ENCODE measurements at places on chromosomes 7 and 10.

DNA sequence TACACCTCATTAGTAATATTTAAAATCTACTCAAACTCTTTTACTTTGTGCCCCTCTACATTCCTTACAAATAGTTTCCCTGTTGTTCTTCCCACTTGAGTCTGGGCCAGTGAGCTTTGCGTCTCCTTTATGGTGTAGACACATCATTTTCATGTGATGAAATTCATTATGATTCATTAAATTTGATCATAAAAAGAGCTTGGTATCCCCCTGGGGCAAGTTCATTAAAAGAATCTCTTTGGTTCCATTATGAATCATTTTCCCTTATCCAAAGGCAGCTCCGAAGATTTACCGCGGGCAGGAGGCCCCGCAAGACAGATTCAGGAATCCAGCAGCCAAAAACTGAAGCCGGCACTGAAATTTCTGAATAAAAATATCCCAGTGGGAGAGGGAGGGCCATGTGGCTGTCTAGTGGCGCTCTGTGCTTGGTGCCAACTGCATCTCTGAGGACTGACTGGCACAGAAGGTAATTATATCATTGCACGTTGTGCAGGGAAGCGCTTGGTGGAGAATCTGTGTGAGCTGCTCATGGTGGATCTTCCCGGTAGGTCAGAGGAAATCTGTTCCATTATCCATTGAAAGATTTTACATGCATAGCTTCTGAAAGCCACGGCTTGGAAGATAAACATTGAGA lies 151.4 kb upstream of the PITRM1 start:
- DNase-seq, result no peak

DNA sequence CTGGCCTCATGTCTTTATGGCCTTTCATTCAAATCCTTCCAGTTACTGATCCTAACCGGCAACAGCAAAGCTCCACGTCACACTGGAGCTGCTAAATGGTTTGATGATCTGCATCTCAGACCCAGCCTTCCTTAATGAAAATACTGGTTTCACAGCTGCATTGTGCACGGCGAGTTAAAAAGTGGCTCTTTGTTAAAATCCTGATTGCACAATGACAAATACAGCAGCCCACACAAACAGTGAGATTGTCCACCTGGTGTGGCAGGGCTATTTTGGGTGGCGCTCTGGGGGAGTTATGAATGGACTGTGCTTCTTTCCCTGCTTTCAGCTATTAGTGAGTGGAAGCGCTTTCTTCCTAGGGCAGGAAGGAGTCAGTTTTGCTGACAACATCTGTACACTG lies 63.4 kb upstream of the C1QL3 start:
- DNase-seq, result no peak

GRCh38 chr10:83122336-83122735 lies 1017.0 kb upstream of the GHITM start:
- DNase-seq, result no peak

DNA sequence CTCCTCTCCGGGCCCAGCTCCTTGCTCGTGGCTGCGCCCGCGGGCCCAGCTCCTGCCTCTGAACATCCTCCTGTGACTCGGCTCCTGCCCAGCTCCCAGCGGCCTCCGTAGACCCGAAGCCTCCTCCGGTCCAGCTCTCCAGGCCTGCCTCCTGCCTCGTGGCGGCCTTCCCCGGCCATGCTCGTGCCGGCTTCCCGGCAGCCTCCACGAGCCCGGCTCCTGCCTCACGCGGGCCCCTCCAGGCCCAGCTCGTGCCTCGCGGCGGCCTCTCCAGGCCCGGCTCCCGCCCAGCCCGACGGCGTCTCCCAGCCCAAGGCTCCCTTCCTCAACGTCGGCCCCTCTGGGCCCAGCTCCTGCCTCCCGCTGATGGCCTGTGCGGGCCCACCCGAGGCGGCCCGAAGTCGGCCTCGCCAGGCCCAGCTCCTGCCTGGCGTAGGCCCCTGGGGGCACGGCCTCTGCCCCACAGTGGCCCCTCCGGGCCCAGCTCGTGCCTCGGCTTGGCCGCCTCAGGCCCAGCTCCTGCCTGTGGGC lies 16.9 kb upstream of the TMEM248 start:
- DNase-seq, result no peak

DNA sequence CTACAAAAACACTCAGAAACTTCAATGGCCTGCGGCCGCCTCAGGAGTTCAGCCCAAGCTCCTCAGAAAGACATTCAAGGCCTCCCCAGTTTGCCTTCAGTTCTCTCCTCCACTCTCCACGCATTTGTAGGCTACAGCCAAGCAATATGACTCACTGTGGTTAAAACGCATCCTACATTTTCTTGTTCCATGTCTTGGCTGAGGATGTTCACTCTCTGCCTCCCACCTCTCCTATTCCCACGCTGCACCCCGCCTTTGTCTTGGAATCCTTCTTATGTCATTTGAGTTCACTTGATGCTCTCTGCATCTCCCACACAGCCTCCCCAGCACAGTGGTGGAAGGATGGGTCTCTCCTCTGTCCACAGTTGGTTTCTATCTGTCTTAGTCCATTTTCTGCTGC lies 184.8 kb downstream of the NPSR1 start:
- DNase-seq, result no peak

GRCh38 chr7:92653136-92653535 lies 62.9 kb upstream of the FAM133B start:
- no peak for DNase-seq

GRCh38 chr10:125562737-125563136 lies 120.2 kb downstream of the TEX36 start:
- DNase-seq, result no peak

DNA sequence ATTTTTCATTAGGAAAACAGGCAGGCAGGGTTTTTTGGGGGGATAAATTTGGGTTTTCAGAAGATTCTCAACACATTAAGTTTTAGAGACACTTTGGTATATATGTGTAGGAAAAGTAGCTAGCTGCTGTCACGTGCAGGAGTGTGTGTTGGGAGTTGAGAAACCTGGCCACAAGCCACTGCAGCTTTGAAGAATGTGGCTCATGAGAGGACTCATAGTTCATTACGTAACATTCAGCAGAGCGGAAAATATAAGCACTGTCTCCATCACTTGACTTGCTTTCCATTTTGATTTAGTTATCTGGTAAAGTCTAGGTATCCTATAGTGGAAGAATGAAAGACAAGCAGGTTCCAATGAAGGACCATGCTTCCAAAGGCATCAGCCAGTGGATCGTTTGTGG lies 31.2 kb downstream of the SMNDC1 start:
- no peak for DNase-seq

DNA sequence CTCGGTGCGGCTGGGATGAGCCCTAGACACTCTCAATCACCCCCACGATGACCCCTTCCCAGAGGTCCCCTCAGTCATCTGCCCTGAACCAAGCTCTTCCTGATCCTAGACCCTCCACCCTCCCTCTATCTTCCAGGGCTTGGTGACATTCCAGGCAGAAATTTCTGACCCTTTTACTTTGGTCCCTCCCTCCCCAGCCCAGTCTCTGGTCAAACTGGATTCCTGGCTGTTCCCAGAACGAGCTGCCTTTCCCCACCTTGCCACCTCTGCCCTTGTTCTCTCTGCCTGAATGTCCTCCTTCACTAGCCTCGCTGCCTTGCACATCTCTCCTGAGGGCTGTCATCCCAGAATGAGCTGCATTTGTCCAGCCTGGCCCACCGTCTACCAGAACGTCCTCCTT lies 1.3 kb upstream of the CLDN4 start:
- no peak for DNase-seq

DNA sequence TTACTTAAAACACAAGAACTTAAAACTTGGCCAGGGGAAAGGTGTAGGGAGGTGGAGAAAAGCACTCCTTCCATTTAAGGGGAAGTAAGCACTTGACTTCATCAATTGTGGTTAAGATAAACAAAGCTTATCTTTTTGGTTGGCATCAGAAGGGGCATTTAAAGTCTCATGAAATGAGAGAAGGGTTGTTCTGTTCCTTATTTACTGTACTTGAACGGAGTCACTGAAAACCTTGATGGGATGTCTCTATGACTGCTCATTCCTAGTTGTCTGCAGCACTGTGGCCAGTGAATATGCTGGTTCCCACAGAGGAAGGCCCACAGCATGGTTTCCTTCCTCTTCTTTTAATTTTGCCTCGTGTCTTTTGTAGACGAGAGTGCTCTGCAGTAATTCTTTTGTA lies 229.3 kb downstream of the AUTS2 start:
- no peak for DNase-seq

DNA sequence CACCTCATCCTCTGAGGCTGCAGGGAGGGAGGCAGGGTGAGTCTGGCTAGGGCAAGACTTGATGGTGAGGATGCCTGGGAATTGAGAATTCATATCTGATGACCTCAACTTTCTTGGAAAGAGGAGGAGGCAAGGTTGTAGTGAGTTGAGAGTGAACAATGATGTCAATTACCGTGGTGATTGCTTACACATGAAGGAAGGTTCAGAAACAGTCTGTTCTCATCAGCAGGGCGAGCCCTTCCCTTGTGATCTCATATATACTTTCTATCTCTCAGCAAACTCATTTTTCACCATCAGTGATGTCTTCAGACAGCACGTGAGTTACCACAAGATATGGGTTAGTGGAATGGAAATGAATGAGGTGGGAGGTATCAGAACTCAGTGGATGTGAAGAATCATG lies 20.1 kb upstream of the COL13A1 start:
- DNase-seq, result no peak

- DNase-seq, result no peak
These were observed 83.5 kb upstream of the SH2B2 start for GRCh38 chr7:102203218-102203617.

DNA sequence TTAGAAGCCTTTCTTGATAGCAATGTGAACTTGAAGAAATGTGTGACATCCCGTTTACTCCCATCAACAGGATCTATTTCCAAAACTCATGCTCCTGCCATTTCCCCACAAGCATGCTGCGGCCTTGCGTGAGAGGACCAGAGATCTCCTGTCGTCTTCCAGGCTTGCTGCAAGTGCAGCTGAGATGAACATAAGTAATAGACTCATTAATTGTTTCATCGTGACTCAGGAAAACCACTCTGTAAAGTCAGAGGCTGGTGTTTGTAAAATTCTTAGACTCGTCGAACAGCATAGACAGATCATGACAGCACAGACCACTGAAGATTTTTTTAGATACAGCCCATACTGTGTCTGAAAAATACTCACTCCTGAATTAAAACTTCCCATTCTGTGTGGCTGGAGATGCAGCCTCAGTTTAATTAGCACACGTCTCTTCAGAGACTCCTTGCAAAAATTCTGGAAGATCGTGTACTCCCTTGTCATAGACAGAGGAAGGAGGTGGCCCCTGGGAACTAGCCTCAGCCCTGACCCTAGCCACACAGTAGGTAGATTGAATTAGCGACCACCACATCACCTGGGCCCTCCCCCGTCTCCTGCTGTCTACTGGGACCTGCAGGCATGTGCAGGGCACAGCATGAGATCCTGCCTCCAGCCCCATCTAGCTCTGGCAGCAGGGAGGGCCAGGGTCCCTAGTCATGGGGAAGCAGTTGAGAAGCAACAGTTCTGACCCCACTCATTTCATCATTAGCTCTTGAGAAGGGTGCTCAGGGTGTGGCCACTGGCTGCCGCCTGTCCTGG lies 226.0 kb downstream of the CELF2 start:
- DNase-seq, result no peak

- no peak for DNase-seq
These were observed 143.1 kb upstream of the LRRTM3 start for GRCh38 chr10:66782776-66783175.

DNA sequence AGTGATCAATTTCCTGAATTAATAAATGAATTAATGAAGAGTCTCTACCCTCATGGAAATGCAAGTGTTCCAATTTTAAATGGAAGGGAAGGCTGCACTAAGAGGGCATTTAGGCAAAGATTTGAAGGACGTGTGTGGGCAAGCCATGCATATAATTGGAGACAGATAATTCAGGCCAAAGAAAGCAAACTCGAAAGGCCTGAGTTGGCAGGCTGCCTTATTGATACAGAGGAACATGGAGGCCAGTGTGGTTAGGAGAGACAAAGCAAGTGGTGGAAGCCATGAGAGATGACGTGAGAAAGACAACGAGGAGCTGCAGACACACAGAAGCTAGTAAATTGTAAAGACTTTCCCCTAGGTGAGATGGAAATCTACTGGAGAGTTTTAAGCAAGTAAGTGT lies 15.4 kb upstream of the PCLO start:
- no peak for DNase-seq

GRCh38 chr7:4725850-4726450 lies 43.9 kb downstream of the FOXK1 start:
- DNase-seq, result no peak

GRCh38 chr7:92988051-92988450 lies 129.7 kb downstream of the SAMD9 start:
- no peak for DNase-seq

DNA sequence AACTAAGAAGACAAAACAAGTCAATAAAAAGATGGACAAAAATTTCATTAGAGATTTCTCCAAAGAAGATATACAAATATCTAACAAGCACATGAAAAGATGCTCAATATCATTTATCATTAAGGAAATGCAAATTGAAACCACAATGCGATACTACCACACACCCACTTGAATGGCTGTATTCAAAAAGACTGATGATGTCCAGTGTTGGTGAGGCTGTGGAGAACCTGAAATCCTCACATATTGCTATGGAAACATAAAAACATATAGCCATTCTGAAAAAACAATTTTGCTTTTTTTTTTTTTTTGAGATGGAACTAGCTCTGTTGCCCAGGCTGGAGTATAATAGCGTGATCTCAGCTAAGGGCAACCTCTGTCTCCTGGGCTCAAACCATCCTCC lies 124.1 kb upstream of the LAMB4 start:
- DNase-seq, result no peak

DNA sequence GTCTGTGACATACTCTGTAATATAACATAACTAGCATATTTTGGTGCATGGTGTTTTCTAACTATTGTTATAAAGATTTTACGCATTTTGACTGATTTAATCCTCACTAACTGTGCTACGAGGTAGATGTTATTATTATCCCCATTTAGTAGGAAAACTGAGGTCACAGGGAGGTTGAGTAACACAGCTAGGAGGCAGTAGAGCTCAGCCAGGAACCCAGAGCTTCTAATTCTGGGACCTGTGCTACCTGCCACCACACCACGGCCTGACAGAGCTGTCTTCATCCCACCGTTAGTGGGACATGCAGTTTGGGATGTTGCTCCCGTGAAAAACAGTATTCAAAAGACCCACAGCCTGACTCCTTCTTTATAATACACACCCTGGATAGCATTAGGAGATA lies 962.5 kb downstream of the CNTNAP2 start:
- no peak for DNase-seq

All from NCI-H2107 (cell line).